ENCODE measurements at places on chromosomes 4 and X.

DNA sequence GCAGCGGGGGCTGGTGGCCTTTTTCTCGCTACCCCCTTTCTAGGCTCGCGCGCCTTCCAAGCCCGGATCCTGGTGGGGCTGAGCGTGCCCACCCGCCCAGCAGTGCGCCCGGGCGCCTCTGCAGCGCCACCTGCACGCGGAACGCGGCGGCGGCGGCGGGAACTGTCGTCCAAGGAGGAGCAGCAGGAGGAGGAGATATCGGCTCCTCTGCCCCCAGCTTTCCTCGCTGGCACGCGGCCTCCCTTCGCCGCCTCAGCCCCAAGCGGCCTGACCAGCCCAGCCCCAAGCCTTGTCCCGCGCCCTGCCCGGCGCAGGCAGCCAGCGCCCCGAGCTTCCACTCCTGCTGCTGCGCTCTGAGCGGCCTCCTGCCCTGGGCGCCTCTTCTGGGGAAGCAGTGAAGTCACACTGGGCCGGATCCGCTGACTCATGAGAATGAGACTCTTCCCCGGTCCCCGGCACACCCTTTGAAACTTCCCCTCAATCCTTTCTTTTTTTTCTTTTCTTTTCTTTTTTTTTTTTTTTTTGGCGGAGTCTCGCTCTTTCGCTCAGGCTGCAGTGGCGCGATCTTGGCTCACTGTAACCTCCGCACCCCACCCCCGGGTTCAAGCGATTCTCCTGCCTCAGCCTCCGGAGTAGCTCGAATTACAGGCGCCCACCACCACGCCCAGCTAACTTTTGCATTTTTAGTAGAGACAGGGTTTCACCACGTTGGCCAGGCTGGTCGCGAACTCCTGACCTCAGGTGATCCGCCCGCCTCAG, 10.6 kb upstream of the ELF4 start:
- no peak for DNase-seq

GRCh38 chr4:153099391-153100140, 104.7 kb upstream of the TRIM2 start:
- no peak for DNase-seq

GRCh38 chrX:130163398-130163797, 2.2 kb downstream of the AIFM1 start:
- no peak for DNase-seq

GRCh38 chrX:22577181-22577580, 304.5 kb downstream of the CBLL2 start:
- DNase-seq = no peak

- no peak for DNase-seq
Observed at GRCh38 chrX:49761481-49761880, 65.7 kb upstream of the PAGE1 start.

DNA sequence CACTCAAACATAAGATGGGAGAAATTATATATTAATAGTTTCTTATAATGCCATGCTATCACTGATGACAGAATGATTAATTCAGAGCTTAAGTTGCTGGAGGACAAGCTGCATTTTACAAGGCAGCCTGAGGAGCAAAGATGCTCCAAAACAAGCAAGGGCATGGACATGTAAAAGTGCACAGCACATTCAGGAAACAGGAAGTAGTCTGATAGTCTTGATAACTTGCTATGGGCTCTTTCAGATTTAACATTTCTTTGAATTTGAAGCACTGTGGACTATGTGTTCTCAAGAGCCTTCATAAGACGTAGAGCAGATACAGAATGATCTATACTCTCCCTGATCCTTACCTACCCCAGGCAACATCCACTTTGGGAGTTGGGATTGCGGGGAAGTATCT, 50.0 kb downstream of the AMMECR1 start:
- DNase-seq = no peak

GRCh38 chrX:131187206-131187605, 101.9 kb downstream of the IGSF1 start:
- DNase-seq = no peak

DNA sequence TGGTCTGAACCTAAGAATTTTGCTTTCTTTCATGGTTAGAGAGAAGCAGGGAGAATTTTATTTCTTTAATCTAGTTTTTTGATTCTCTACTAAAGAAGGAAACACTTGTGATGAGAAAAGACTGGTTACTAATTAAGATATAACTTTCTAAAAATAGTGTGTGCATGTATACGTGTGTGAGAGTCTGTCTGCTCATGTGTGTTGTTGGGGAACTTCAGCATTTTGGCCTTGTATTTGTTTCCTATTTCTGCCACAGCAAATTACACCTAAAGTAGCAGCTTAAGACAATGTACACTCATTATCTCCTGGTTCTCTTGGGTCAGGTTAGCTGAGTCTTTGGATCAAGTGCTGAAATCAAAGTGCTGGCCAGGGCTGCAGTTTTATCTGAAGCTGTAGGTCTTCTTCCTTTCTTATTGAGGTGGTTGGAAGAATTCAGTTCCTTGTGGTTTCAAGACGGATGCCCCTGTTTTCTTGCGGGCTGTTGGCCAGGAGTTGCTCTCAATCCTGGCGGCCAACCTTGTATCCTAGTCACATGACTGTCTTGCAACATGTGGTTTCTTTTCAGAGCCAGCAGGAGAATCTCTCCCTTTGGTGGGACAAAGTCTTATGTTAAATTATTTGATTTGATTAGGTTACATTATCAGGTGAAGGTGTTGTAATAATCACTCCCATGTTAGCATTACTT, 188.4 kb upstream of the CLNK start:
- DNase-seq = no peak

GRCh38 chrX:128518508-128518907, 466.3 kb upstream of the ACTRT1 start:
- DNase-seq = no peak

- DNase-seq = no peak
Observed at GRCh38 chr4:177566691-177567090, 124.5 kb upstream of the AGA start.

DNA sequence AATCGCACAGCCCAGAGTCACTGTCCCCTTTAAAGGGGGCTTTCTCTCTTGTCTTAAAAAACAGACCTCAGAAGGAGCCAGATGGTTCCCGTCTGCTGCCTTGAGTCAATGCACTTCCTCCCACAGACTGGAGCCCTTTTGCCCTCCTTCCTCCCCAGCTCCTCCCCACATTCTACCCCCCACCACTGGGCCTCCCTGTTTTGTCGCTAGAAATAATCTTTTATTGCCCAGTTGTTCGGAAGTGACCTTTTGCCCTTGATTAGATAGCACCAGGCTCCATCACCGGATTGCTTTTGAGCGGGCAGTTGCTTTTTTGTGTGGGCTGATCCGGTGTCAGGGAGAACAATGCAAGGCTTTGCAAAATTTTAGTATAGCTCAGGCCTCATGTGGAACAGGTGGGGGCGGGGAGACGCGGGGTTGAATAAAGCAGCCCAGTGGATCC, 47.7 kb downstream of the SPRY1 start:
- no peak for DNase-seq

All from GM04503 (cell line).